ENCODE measurements at places on chromosomes 12 and 14.

DNA sequence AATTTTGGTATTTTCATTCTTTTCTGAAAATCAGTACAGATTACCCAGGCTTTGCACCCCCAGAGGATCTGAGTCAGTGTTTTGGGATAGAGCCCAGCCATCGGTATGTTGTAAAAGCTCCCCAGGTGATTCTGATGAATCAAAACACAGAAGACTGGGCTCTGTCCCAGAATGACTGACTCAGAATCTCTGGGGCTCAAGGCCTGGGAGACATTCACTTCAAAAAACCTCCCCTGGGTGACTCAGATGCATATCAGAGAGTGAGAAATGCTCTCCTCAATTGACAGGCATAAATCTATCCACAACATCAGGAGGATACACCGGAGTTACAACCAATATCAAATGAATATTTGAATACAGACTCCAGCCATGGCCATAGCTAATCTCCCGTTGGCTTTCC lies 32.6 kb downstream of the SLC35F4 start:
- DNase-seq, result no peak

GRCh38 chr14:88870777-88871176 lies 46.3 kb downstream of the TTC8 start:
- no peak for DNase-seq

DNA sequence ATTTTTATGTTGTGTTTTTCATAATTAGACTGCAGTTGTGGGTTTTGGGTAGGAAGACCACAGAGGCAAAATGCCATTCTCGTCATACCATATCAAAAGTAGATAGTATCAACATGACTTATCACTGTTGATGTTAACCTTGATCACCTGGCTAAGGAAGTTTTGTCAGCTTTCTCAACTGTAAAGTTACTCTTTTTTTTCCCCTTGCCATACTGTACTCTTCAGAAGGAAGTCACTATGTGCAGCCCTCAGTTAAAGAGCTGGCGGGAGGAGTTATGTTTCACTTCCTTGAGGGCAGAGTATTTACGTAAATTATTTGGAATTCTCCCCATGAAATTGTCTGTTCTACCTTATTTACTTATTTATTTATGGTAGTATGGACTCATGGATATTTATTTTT lies 78.7 kb downstream of the PRORP start:
- DNase-seq, result no peak

- DNase-seq, result no peak
These were observed 13.5 kb upstream of the FKBP11 start for GRCh38 chr12:48938805-48939204.

GRCh38 chr12:106135781-106136180 lies 3.0 kb downstream of the NUAK1 start:
- DNase-seq, result no peak

- DNase-seq, result no peak
These were observed 37.8 kb upstream of the FOS start for GRCh38 chr14:75240781-75241180.

DNA sequence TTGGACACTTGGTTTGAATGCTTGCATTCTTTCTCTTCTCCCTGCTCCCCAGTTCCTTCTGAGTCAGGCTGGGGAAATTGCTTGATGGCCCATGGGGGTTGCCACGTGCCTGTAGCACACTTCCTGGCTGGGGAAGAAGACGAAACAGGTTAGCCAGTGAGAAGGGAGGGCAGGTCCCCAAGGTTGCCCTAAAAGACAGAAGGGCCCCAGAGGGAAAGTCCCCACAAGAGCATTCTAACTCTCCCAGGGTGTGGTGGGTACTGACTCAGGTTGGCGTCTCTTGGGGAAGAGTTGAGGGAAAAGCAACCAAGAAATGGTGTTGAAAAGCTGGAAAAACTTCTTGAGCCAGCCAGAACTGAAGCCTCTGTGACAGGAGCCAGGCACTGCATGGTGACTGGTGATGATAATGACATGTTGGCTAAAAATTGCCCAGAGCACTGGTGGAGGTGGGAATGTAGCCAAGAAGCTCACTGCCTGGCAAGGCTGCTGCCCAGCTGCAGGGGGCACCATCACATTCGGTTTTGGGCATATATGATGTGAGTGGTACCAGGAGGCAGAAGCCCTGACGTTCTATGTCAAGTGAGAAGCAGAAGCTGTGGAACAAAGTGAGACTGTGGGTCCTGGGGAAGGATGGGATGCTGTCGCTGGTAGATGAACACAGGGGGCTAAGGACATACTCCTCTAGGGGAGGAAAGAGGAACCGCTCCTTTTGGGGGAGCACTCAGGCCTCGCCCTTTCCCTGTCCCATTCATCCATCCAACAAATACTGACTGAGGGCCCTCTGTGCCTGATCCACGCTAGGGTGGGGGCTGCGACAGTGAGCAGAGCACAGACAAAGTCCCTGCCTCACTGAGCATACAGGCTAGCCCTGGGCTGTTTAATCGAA lies 8.1 kb upstream of the RABGGTA start:
- peak; percentile 59 for DNase-seq

DNA sequence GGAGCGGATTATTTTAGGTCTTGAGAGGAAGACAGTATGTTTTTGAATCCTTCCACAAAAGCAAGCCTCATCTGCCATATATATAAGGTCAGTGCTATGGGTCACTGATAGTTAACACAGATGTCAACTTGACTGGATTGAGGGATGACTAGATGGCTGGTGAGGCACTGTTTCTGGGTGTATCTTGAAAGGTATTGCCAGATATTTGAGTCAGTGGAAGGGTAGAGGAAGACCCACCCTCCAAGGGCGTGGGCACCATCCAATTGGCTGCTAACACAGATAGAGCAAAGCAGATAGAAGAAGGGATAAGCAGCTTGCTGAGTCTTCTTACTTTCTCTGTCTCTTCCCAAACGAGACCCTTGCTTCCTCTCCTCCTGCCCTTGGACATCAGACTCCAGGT lies 185.0 kb upstream of the BTG1 start:
- no peak for DNase-seq

DNA sequence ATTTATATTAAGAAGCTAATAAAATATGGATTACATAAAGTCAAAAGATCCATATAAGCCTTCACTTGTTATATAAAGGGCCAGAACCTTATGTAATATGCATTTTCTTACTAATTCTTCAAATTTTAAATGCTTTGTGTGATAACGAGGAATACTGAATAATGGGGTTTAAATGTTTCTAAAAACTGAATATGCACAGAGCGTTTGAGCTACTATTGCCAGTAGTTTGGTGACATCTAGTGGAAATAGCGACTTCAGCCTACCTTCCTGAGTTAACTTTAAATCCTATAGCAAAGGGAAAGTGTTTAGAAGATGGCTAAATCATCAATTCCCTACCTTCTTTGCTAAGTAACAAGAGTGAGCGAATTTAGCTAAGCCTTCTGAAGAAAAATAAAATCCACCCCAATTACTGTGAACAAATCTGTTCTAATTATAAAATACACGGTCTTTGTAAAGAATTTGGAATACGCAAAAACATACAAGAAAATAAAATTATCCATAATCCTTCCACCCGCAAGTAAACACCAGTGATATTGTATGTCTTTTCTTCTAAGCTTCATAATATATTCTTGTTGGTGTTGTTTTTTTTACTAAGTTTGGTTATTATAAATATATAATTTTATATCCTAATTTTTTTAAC lies 115.5 kb upstream of the G2E3 start:
- DNase-seq, result peak; percentile 67

DNA sequence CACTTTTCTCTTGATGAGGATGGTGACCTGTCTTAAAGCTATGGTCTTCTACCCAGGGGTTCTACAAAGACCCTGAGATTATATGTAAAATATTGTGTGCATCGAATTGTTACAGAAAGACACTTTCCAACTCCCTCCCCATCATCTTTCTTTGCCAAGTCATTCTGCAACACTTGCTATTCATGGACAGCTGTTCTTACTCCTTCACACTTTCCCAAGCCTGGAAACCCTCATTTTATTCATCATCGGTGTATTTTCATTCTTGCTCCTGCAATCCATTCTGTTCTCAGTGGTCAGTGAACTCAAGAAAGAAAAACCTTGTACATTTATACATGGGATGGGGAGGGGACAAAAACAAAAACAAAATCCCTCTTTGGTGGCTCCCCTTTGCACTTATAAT lies 90.5 kb upstream of the STXBP6 start:
- DNase-seq, result no peak

DNA sequence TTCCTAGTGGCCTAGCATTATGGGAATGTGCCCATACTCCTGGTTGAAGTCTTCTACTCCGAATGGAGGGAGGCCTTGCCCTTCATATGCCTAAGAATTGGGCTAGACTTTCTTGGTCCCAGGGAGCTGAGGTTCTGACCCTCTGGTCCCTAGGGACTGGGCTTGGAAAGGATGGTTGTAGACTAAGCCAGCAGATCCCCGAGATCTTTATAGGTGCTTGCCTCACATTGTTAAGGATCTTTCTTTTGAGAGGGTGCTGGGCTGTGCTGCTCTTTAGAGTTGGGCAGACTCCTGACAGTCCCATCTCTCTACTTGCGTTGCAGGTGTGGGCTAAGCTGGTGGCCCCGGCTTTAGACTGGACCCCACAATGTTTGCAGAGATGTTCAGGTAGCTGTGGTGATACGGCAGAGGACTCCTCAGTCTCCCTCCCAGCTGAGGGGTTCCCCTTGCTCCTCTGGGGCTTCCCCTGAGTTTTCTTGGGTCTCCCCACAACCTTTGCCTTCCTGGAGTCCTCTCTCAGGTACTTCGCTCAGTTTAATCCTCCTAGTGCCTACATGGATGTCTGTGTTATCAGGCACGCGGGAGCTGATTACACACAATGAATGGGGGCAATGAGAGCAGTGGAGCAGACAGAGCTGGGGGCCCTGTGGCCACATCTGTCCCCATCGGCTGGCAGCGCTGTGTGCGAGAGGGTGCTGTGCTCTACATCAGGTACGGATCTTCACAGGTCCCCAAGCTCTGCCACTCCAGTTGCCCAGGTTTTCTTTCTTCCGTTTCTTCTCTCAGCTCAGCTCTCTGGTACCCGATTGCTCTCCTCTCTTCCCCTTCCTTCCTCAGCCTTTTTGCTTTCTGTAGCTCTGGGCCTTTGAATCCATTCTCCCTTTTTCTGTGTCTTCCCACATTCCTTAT lies 1.3 kb downstream of the MBD6 start:
- DNase-seq, result no peak

GRCh38 chr12:64631197-64631596 lies 20.9 kb downstream of the RASSF3 start:
- no peak for DNase-seq

DNA sequence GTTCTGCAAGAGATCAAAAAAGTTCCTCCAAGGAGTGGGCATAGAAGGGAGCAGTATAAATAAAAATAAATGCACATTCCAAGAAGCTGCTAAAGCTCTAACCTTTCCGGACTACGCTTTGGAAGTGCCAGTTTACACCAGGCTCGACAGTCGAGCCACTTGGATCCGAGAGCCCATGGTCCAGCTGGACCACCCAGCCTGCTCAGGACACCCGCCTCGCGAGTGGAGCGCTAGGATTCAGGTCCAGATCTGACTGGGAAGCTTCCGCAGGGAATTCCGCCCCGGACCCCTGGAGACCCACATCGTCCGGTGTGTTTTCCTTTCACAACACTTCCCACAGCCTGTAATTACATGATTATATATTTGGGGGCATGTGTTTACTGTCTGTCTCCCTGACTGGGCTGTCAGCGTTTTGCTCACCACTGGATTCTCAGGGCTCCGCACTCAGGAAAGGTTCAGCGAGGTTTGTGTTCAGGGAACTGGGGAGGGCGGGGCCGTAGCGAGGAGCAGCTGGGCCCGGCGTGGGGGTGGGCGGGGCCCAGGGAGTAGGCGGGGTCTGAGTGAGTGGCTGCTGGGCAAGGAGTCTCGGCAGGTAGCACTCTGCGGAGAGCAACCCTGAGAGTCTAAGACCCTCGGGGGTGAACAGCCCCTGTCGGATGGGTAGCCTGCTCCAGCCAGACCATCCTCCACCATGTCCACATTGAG lies 52.3 kb upstream of the TMEM263 start:
- DNase-seq, result peak; percentile 85

DNA sequence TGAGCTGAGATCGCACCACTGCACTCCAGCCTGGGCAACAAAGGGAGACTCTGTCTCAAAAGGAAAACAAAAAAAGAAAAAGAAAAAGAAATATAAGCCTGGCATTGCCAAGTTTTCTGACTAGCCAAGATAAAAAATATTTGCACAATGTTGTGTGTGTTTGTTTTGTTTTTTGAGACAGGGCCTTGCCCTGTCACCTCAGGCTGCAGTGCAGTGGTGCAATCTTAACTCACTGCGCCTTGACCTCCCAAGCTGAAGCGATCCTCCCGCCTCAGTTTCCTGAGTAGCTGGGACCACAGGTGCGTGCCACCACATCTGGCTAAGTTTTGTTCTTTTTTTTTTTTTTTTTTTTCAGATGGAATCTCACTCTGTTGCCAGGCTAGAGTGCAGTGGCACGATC lies 5.5 kb upstream of the C12orf43 start:
- no peak for DNase-seq

DNA sequence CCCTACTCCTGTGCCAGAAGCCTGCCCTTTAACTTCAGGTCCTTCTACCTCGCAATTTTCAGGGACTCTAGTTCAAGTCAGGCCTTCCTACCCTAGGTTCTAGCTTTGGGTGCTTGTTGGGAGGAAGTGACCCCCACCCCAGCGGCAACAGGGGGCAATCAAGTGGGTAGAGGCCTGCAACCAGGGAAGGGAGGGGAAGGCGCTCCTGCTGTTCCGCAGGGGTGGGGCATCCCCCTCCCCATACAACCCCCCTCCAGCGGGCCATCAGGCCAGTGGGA lies 204 bp upstream of the PRPH start:
- no peak for DNase-seq

- DNase-seq, result no peak
These were observed 12.8 kb downstream of the PSMA6 start for GRCh38 chr14:35304812-35305462.

DNA sequence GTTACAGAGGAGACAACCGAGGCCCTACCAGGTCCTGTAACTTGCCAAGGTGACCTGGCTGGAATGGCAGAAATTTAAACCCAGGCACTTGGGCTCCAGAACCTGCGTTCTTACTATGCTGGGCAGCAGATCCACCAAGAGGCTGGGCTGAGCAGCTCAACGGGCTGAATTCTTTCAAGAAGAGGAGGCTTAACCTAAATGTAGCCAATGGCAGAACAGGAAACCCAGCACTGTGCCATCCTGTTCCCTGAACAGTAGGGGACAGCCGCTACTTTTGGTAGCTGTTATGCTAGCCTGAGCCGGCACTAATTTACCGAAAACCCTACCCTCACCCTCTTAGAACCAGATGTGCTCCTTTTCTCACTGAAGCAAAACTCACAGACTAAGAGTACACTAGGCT lies 86.1 kb downstream of the ACTN1 start:
- no peak for DNase-seq

- no peak for DNase-seq
These were observed 22.4 kb upstream of the TCP11L2 start for GRCh38 chr12:106280106-106280505.

- no peak for DNase-seq
These were observed 59.3 kb upstream of the SLC24A4 start for GRCh38 chr14:92263681-92264080.
